Frontal cortex (tissue), 4 donors: ENCODE measurements at places on chromosomes 6 and 20.

DNA sequence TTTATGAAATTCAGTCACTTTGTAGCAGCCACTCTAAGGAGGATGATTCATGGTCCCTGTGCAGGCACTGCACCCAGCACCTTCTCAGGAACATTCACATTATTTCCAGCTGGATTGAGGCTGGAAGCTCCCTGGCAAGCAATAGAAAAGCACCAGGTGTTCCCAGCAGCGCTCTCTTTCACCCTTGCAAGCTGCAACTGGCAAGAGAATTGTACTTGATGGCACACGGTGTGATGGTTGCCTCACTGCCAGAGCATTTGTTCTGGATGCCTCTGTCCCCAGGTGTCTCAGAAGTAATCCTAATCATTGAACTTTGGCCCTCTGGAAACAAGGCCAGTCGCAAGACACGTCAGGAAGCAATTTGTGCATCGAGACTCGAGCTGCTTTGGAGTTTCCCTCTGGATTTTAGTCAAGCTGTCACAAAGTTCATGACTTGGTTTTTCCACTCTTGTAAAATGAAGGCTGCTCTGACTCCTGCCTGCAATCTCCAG, 24.9 kb upstream of the PHACTR2 start:
- DNase-seq: no peak

- DNase-seq: no peak
Measured at GRCh38 chr6:119325559-119326265, 23.8 kb downstream of the MAN1A1 start.

- DNase-seq: no peak
Measured at GRCh38 chr6:22732176-22732970, 163.0 kb downstream of the HDGFL1 start.

DNA sequence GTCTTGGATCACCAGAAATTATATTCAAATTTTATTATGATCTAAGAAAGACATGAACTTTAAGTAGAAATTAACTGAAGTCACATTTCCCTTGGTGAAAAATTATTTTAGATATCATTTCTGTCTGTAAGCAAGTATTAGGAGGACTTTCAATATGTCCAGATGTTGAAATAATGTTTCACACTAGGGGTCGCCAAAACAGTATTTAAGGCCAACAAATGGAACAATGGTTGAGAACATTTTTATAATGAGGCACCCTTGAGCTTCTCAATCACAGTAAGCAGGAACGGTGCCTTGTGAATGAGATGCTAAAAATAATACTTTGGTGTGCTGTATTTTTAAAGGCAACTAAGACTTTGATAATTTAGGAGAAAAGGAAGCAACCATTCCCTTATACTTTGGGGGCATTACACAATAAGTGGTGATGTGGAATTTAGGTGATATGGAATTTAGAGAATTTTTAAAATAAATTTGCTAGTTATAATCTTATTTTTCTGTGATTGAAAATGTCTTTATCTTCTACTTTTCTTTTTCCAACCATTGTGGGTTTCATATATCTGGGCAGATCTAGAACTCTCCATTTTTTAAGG, 9.6 kb upstream of the SF3B5 start:
- peak; percentile 20 for DNase-seq

DNA sequence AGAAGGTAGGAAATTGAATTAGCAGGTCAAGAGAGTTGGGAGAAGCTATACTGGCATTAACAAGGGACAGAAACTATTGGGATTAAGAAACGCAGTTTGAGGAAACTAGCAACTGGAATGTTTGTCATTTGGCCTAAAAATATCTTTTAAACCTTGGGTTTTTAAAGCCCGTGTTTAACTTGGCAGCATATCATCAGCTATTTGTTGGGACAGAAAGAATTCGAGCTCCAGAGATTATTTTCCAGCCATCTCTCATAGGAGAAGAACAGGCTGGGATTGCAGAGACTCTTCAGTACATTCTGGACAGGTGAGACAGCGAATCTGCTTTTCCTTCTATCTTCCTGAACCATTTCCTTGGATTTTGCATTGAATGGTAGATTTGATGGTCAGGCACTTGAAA, 17.8 kb downstream of the ACTR5 start:
- DNase-seq: no peak
